ENCODE measurements at places on chromosomes 2 and 18.

GRCh38 chr2:33134086-33134771, 187.5 kb downstream of the LTBP1 start:
- DNase-seq = no peak

- no peak for DNase-seq
Measured at GRCh38 chr2:79887747-79888374, 375.0 kb downstream of the CTNNA2 start.

- no peak for DNase-seq
Measured at GRCh38 chr18:23519734-23520133, 16.4 kb downstream of the RMC1 start.

DNA sequence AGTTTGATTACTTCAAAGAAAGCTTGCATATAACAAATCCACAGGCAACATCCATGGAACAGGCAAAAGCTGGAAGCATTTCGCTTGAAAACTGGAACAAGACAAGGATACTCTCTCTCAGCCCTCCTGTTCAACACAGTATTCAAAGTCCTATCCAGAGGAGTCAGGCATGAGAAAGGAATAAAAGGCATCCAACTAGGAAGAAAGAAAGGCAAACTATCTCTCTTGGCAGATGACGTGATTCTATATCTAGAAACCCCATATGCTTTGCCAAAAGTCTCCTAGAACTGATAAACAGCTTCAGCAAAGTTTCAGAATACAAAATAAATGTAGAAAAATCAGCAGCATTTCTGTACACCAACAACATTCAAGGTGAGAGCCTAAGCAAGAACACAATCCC, 34.1 kb upstream of the MC4R start:
- DNase-seq = no peak

GRCh38 chr2:65671670-65672242, 239.4 kb upstream of the SPRED2 start:
- no peak for DNase-seq
